ENCODE measurements at places on chromosomes 16 and 17.

DNA sequence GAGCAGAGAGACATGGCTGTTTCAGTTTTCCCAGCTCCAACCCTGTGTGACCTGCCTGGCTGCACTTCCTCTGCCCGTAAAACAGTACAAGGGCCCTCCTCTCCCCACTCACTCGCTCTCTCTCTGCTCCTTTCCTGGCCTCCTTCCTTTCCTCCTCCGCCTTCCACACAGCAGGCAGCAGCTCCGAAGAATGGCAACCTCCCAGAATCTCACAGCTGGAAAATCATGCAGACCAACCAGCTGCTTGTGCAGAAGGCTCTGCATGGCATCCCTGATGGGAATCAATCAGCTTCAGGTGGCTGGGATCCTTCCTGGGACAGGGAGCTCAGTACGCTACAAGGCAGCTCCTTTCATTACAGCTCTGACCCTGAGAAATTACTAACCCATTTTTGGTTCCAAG is 27.4 kb downstream of the TMEM132E start:
- no peak for DNase-seq

DNA sequence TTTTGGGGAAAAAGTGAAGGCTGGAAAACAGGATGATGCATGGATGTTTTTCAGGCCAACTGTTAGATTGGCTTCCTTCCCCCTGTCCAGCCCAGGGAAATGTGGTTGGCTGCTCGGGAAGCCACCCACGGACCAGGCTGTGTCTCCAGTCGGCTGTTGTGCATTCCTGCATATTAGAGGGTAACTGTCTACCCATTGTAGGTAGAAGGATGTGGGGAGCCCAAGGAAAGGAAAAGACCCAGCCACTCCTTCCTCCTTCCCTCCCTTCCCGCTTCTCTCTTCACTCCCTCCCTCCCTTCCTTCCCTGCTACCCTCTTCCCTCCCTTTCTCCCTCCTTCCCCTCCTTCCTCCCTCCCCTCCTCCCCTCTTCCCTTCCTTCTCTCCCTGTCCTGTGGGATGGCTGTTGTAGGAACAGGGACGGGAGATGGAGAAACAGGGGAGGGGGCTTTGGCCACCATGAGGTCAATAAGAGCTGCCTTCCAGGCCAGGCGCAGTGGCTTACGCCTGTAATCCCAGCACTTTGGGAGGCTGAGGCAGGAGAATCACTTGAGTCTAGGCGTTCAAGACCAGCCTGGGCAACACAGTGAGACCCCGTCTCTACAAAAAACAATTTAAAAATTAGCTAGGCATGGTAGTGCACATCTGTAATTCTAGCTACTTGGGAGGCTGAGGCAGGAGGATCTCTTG is 16.9 kb downstream of the SYT17 start:
- DNase-seq, result no peak

DNA sequence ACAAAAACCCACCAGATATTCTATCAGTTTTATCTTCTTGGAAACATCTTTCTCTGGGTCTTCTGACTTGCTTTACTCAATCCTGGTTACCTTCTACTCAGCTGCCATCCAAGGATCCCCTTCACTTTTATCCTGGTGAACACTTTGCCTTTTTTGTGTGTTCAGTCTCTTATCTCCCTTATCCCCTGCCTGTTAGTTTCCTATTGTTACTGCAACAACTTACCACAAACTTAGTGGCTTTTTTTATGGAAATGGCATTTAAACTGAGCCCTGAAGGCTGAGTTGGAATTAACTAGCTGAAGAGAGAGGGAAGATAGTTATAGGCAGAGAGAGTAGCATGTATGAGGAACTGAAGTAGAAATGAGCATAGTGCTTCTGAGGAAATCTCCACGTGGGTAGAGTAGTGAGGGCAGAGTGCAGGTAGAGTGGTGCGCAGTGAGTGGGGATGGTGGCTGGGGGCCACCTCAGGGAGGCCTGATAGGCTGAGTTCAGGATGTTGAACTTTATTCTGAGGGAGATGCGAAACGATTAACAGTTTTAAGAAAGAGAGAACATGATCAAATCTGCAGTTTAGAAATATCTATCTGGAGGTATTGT is 26.3 kb downstream of the TANGO6 start:
- DNase-seq, result no peak

- no peak for DNase-seq
These were observed 4.1 kb downstream of the SNRNP25 start for GRCh38 chr16:57711-58110.

DNA sequence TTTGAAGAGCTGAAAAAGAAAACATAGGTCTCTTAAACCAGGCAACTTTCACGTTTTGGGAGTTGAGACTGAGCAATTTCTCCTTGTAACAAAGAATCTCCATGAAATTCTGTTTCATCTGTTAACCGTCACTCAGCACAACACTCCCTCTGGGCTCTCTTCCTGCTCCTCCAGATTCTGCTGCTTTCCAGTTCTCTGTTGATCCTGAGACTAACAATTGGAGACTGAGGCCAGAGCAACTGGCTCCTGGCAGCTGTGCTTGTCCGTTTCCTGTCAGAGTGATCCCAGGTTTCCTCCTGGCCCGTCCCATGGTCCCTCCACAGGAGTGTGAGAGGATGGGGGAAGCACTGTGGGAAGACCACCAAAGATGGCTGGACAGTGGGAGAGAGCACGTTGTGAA is 32.5 kb downstream of the IST1 start:
- no peak for DNase-seq

DNA sequence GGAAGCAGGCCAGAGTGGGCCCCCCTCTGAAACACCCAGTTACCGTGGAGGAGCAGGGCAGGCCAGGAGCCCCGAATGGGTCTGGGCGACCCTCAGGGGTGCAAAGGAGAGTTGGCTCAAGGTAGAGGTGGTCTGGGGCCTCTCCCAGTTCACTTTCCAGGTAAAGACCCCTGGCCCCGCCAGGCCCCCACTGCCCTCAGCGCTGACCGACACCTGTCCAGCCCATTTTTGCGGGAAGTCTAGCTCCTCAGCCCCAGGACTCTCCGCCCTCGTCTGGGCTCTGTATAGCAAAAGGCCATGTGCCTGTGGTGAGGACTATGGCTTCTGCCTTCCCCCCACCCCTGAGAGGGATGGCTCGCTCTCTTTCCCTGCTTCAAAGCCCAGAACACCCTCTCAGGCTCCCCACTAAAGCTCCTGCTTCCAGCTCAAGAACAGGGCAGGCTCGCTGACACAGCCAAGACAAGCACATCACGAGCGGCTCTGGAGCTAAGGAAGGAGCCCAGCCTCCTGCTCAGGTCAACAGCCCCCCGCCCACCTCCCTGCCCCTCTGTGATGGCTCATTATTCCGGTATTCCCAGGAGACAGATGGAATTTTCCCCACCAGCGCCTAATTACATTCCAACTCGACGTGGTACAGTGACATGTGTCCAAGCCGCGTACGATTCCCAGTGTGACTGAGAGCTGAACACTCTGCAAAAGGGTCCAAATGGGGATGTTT is 59.4 kb downstream of the RTN4RL1 start:
- DNase-seq, result no peak

GRCh38 chr16:48583075-48584065 is 26.6 kb downstream of the N4BP1 start:
- DNase-seq, result no peak

DNA sequence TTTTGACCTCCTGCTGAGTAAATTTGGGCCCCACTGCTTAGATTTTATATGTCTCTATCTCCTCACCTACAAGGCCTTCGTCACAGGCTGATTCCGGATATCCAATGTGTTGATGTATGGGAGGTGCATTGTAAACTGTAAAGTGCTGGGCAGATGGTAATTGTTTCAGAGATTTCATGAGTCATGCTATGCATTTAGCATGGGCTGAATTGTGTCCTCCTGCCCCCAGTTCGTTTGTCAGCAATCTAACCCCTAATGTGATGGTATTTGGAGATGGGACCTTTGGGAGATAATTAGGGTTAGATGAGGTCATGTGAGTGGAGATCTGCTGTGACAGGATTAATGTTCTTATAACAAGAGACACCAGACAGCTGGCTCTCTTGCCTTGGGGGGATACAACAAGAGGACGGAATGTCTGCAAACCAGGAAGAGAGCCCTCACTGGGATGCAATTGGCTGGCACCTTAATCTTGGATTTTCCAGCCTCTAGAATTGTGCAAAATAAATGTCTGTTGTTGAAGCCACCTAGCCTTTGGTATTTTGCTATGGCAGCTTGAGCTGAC is 101.8 kb upstream of the NLRP1 start:
- no peak for DNase-seq

GRCh38 chr17:29789196-29790170 is 140.5 kb downstream of the SSH2 start:
- no peak for DNase-seq

- DNase-seq, result no peak
These were observed 8.6 kb downstream of the SNAI3 start for GRCh38 chr16:88677721-88678120.

GRCh38 chr16:10938321-10938720 is 3.9 kb downstream of the DEXI start:
- DNase-seq, result no peak

DNA sequence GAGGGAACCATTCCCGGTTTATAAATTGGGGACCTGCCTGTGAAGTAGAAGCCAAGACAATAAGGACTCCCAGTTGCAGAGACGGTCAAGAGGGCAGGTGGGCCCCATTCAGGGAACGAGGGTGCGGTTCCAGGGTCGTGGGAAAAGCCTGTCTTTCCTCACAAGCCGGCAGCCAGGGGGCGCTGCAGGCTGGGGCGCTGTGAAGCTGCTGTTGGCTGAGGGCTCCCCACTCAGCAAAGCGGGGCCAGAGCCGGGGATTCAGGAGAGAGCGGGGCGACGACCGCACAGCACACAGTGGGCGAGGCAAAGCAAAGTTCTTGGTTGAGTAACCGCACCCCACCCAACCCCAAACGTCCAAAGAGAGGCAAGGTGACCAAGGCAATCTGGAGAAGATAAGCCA is 24.9 kb downstream of the CDRT15 start:
- DNase-seq, result no peak

- peak; percentile 10 for DNase-seq
These were observed 13.3 kb upstream of the SDK2 start for GRCh38 chr17:73657473-73658116.

DNA sequence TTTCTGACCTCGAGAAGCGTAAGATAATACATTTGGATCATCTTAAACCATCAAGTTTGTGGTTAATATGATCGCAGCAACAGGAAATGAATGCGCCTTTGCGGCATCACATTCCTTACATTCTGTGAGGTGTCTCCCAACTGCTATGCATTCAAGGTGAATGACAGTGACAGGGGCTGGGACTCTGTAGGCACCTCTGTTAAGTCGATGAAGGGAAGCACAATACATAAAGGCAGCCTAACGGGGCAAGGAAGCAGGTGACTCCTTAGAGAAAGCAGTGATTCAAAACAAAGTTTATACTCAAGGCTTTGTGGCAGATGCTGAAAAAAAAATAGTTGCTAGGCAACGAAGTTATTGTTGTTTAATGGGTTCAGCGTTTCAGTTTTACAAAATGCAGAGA is 21.6 kb upstream of the EVPL start:
- DNase-seq, result no peak

DNA sequence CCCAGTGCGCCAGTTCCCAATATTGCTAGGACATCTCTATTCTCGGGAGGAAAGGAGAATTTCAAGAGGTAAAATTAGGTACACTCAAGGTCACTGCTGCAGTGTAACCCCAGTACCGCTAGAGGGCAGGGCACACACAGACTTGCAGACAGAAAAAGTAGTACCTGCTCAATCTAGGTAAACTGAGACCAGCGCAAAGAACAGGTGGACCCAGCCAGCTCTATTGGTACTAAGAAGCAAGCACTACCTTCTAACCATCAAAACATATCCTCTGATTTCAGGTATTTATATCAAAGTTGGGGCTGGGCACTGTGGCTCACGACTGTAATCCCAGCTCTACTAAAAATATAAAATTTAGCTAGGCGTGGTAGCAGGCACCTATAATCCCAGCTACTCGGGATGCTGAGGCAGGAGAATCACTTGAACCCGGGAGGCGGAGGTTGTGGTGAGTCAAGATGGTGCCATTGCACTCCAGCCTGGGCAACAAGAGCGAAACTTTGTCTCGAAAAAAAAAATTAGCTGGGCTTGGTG is 3.6 kb upstream of the WDR81 start:
- DNase-seq, result peak; percentile 55

GRCh38 chr17:37769050-37769449 is 24.2 kb upstream of the HNF1B start:
- DNase-seq, result no peak

GRCh38 chr16:89080196-89080853 is 13.3 kb upstream of the ACSF3 start:
- DNase-seq, result no peak

GRCh38 chr16:20844588-20844987 is 38.3 kb downstream of the REXO5 start:
- peak; percentile 65 for DNase-seq

DNA sequence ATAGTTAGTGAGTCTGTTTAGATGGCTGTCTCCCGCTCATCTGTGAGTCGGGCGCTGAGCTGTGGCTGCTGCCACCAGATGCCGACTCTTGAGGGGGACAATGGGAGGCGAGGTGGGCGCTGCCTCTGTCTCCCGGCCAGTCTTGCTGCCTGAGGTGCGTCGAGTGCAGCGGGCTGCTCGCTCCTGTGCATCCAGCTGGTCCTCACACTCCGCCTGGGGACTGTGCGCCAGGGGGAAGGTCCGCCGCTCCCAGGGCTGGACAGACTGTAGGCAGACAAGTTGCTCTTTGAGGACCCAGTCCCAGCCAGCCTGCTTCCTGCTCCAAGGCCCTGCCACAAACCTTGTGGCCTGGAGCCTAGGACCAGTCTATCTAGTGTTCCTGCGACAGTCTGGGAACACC is 32.4 kb downstream of the STH start:
- DNase-seq, result no peak

GRCh38 chr17:32755045-32755805 is 121.7 kb downstream of the MYO1D start:
- DNase-seq, result no peak

DNA sequence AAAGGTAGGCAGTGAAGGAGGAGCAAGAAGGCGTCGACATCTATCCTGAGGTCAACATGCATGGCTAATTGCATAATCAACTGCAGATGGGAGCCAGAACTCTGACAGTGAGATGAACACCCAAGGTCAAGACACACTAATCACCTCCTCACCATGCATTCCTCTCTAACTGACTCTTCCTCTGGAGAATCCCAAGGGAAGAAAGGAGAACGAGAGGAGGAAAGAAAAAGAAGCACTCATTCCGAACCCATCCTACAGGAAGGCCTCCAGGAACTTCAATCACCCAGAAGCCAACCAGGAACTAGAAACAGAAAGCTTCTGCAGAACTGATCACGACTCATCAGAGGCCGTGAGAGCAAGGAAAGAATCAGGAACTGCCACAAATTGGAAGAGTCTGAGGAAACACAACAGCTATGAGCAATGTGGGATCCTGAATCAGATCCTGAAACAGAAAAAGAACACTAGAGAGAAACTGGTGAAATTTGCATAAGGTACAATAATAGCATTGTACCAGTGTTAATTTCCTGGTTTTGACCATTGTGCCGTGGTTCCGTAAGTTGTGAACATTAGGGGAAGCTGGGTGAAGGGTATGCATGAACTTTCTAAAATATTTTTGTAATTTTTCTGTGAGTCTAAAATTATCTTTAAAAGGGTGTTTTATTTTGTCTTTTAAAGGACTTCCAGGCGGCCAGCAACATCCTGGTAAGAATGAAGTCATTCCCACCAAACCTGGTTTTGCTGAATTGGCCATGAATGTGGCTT is 10.0 kb upstream of the BEAN1 start:
- DNase-seq, result no peak

Measured in bone marrow (tissue), 2 donors.